Sciatic nerve (tissue), 2 donors: ENCODE measurements at places on chromosomes 11 and 22. TPM values are rescaled to one million over a fixed set of nuclear protein-coding genes. Genes with fewer than 3 reads are reported as not detected.

DNA sequence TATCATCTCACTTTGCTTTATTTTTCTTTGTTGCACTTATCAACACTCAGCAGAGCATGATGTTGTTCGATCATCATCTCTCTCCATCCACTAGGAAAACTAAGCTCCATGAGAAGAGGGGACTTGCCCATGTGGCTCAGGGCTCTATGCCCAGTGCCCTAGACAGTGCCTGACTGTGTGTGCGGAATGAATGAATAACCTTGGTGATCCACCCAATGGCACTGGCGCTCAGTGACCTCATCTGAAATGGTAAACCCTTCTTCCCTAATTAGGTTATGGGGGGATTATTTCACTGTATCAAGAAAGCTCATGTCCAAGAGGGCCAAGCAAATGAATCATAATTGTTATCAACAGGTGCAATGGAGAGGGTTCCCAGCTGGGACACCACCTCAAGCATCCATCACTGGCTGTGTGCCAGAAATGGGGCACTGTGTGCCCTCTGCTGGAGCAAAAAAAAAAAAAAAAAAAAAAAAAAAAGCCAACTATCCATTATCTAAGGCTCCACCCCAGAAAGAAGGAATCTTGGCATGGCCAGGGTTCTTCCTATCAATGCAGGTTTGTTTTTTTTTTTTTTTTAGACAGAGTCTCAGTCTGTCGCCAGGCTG, 172.6 kb downstream of the LARGE1 start:
- no peak for DNase-seq

DNA sequence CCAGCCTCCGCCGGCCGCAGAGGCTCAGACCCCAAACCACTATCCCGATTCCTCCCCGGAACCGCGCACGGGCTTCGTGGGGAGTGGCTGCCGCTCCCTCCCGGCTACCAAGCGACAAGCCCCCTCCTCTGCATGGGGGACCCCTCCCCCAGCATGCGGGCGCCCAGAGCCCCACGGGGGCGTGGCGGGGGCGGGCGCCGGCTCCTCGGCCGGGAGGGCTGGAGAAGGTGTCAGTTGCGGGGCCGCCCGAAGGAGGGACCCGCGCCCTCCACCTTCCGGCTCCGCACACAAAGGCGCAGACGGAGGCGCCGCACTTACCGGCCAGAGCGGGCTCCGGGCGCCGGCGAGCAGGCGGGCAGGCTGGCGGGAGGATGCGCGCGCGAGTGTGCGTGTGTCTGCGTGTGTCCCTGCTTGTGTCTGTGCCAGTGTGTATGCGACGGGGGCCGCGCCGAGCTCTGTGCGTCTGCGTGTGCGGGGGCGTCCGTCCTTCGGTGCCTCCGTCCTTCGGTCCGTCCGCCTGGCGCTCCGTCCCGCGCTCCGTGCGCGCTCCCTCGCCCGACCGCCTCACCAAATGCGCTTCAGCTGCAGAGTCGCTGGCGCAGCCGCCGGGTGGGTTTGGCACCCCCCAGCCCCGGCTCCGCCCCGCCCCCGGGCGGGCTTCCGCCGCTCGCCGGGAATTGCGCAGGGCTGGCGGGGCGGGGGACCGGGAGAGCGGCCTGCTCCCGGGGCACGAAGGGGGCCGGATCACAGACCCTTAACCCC, at the start of gene PTPN5:
PTPN5 (minus strand) TSS at position 592 of the 762 bp plus-strand sequence. CDS start 19,840 bp downstream, outside the sequence.
- no peak for DNase-seq

DNA sequence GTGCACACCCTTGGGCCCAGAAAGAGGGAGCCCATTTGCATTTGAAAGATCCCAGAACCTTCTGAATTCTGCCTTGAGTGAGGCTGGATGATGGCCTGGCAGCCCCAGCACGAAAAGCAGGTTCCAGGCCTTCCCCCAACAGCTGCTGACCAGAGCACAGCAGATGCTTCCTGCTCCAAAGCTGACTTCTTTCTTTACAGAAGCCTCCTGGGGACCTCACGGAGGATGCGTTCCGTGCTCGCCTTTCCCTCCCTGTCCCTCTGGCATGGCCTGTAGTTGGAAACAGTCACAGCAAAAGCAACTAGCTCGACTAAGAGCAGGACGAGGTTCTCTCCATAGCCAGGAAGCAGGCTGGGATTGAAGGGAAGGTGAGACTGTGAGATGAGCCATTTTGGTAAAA, 107.7 kb upstream of the B3GAT1 start:
- DNase-seq, result no peak

DNA sequence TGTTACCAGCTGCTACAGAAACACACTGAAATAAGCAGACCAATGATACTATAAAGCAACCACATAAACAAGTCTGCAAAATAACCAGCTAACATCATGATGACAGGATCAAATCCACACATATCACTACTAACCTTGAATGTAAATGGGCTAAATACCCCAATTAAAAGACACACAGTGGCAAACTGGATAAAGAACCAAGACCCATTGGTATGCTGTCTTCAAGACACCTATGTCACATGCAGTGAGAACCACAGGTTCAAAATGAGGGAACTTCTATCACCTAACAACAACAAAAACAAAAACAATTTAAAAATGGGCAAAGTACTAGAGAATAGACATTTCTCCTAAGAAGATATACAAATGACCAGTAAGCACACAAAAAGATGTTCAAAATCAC, 89.9 kb downstream of the ARHGAP32 start:
- no peak for DNase-seq

GRCh38 chr11:80048513-80048912, 607.7 kb upstream of the TENM4 start:
- DNase-seq, result no peak

GRCh38 chr11:31442086-31442485, 67.3 kb downstream of the IMMP1L start:
- DNase-seq, result no peak

DNA sequence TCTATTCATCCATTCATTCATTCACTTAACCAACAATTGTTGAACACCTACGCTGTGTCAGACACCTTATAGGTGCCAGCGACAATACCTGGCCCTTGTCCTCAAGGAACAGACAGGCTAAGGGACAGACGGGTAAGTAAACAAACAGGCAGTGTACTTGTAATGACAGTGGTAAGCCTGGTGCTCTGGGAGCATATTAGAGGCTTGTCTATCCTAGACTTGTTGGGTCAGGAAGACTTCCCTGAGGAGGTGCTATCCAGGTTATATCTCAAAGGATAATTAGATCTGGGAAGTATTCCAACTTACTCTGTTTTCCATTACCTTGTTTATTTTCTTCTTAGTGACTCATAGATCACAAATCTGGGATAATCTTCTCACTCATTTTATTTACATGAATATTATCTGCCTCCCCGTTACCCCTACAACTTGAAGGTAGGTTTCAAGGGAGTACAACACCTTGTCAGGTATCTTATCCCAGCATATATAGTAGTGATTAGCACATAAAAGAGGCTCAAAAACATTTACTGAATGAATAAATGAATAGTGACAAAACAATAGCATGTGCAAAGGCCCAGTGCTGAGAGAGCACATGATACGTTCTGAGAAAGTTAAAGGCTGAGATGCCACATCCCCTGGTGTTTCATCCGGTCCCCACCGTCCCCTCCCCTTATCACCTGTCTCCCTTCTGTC, 75.3 kb upstream of the NCAM1 start:
- DNase-seq, result no peak

DNA sequence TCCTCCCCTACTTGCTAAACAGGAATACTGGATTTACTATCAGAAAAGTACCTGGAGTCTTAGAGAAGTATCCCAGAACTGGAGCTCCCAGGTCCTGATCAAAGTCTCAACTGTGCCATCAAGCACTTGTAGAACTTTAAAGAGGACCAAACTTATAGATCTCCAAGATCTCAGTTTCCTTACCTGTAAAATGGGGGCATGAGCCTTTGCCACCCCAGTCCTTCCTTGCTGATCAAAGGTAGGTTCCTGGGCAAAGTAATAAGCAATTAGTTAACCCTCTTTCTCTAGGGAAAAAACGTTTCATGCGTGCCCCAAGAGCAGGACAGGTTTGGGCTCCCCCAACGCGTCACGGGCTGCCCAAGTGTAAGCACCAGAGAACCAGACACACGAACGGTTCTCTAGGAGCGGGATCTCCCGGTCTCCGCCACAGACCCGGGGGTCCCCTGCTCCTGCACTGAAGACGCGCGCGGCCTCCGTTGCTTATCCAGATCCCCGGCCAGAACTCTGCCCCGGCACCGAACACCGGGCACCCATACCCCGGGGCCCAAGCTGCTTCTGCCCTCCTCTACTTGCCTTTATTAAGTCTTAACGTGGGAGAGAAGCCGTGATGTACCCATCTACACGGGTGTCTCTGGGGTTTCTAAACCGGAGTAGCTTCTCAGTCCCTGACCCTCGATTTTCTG, 505 bp downstream of the ZNF214 start:
- DNase-seq, result peak; percentile 62

DNA sequence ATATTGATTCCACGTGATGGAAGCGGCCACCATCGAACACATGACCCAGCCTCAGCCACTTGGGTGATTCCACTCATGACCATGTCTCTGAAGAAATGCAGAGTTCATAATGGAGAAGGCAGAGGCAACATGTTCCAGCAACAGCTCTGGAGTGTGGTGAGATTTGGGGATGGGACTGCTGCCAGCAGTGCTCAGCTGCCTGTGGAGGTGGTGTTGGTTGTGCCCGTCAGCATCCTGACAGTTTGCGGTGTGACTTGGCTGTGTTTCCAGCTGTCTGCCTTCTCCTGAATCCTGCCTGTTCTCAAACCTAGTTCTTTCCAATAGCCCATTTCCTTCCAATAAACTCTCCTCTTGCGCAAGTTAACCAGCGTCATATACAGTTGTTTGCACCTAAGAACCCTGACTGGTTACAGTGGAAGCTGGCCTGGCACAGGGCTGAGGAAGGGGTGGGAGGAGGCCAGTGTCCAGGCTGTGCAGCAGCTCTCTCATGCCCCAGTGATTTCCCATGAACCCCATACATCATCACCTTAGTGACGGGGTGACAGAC, 22.0 kb upstream of the OR8B8 start:
- DNase-seq, result no peak

DNA sequence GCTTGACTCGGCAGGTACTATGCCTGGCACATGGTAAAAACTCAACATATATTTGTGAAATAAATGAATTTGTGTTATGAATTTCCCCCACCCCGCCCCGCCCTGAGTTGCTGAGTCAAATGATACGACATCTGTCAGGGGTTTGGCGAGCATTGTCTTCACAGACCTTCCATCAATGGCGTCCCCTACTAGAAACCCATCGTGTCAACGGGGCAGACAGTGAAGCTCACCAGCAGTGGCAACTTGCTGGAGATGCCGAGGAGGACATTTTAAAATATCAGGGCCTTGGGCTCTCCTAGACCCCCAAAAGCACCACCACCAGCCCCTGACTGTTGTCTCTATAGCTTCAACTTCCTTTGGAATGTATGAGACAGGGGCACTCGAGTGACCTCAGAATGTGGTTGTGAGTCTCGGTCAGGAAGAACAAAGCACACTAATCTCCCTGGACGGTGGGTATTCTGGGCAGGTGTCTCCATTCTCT, 761 bp upstream of the NXF1 start:
- DNase-seq, result no peak

DNA sequence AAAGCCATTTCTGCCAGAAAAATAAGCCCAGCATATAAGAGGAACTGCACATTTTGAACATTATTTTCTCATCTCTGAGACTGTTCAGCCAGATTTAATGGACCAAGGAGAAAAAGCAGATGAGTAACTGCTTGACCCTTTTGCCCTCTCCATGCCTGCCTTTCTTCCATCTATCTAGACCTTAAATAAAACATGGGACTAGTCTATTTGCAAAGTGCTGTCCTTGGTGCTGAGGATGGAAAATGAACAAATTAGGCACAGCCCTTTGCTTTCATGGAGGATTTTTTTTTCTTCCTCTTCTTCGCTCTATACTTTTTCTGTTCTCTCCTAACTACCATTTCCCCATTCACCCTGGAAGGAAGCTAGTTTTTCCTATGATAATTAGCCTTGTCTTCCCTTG, 361.3 kb downstream of the GRM5 start:
- DNase-seq, result no peak

DNA sequence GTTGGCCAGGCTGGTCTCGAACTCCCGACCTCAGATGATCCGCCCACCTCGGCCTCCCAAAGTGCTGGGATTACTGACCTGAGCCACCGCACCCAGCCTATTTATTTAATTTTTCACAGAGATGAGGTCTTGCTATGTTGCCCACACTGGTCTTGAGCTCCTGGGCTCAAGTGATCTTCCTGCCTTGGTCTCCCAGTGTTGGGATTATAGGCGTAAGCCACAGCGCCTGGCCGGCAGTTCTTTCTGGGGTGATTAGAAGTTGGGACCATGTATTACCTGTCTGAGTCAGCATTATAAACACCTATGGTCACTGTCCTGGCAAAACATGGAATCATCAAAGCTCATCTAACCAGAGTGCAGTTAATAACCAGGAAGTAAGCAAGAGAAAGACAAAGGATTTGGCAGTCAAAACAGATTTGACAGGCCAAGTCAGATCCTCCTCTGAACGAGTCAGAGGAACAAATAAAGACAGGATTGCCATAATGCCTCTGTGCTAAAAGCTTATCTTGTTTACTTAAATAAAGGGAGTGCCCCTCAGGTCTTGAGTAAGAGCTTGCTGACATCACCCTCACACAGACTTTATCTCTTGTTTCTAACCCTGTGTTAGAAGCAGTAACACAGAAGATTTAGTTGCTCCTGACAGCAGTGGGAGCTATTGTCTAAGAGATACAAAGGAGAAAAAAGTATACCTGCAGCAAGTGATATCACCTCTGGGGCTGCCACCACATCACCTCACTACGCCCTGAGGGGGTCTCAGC, 3.7 kb downstream of the SERPIND1 start:
- DNase-seq, result no peak

DNA sequence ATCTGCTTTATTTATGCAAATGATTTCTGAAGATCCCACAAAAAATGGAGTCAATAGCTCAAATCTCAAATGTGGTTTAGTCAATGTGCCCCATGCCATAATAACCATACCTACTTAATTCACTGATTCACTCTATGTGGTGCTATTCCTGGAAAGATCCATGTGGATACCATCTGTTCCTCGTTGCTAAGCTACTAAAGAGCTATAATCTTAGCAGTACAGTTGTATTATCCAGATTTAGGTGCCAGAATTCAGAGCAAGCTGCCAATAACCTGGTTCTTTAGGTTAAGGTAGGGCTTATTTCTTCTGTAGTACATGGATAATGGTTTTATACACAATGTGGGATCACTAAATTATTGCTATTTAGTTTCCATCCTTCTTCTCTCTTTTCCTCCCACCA, 974.7 kb upstream of the CCDC90B start:
- no peak for DNase-seq

DNA sequence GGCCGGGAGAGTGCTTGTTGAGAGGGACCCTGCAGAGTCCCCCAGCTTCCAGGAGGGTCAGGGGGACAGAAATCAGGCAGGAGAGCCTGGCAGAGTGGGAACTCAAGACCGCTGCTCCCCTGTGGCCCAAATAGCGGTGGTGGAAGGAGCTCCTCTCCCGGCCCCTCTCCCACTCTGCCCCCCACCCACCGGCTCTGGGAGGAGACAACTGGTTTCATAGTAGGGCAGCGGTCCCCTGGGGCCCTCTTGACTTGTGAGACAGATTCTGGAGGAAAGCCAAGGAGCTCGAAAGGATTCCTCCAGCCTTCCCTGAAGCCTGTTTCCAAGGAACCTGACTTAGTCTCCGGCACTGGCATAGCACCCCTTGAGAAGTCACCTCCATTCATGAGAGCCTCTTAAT, 10.1 kb downstream of the PKNOX2 start:
- no peak for DNase-seq

SLC22A9 gene
- not detected for total RNA-seq

SLC37A2 gene
- 12.7 TPM for total RNA-seq

DKK3 gene
- total RNA-seq, result 201 TPM

RAB3IL1 gene
- 70.5 TPM for total RNA-seq

TREH gene
- total RNA-seq, result not detected

TTC36 gene
- total RNA-seq, result 0.71 TPM

GGT1 gene
- 9.0 TPM for total RNA-seq

CHST1 gene
- 2.1 TPM for total RNA-seq

LRRC74B gene
- not detected for total RNA-seq
